Caco-2 (cell line): ENCODE measurements at places on chromosomes 11 and 22.

- DNase-seq = no peak
Measured at GRCh38 chr11:108804511-108804910, 139.6 kb downstream of the DDX10 start.

DNA sequence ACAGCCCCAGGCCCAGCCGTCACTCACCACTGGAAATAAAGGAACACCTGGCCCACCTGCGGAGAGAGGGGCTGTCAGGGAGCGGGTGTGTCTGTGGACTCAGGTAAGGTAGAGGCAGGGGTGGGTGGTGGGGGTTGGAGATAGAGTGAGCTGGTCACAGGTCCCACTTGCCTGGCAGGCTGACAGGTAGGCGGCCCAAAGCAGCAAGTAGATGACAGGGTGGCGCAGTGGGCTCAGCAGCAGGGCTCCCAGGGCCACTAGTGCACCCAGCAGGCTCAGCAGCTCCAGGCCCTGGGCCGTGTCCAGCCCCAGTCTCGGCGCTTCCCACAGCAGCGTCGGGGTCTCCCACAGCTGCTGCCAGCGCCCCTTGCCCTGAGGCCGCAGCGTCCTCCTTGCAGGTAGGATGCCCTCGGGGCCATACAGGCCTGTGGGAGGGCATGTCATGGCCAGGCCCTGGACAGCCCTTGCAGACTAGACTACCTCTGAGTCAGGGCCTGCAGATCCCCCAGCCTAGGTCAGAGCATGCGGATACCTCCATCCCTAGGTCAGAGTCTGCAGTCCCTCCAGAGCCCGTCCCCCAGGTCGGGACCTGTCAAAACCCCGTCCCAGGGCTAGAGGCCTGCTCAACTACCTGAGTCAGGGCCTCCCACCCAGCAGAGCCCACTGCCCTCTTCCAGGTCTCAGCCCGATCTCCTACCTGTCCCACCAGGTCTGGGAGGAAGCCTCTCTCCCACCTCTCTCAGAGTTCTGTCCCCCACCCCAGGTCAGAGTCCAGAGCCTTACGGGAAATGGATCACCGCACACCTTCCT is 686 bp downstream of the LMF2 start:
- DNase-seq = no peak

GRCh38 chr11:120611581-120611980 is 100.0 kb downstream of the GRIK4 start:
- no peak for DNase-seq

DNA sequence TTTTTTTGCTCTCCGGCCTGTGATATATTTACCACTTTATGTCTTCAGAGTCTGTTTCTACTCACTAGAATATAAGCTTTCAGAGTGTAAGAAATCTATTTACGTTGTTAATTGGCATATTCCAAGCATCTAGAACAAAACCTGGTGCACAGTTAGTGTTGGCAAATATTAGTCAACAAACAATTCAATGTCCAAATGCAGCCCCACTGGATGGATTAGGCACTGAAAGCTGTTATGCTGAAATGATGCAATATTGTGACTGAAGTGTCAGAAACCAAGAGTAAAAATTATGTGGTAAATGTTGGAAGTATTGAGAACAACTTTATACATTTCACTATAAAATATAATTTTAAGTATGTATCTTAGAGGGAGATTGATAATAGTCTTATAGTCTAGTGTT is 24.8 kb downstream of the CASP4 start:
- no peak for DNase-seq

DNA sequence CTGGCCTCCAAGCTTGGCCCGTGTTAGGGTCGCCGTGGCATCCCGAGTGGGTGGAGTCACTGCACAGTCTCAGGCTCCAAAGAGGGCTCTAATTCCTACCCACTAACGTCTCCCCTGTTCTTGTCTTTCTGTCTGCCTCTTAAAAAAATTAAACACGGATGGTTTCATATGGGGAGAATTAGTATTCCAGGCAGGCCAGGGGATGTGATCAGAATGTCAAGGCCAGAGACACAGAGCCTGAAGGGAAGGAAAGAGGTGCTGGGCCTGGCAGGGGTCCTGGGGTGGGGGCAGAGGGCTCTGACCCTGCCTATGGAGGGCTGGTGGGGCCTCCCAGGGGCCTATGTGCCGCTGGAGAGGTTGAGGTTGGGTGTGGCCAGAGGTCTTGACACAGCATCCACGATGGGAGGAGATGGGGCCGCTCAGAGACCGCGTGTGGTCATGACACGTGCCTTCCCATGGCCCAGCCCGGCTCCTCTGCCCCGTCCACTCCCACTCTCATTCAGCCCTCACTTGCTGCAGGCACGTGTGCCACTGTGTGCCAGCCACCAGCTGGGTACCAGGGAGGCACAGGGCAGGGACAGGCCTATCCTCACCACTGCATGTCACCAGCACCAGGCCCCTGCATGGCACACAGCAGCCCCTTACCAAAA is 56.5 kb downstream of the FLRT1 start:
- no peak for DNase-seq

DNA sequence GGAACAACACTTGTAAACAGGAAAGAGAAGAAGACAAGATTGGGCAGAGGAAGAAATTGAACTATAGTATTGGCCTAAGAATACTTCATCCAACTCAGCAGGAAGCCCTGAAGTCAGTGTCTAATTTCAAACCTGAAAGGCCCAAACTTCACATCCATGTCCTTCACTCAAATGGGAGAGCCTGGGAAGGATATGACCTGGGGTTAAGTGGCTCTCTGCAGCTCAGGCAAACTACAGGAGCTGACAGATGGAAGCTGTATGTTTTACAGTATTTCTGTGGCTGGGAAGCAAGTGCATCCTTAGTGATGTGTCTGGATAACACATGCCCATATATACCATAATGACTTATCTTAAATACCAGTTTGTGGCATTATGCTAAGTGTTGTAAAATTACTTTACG is 196.2 kb downstream of the SOX6 start:
- no peak for DNase-seq

DNA sequence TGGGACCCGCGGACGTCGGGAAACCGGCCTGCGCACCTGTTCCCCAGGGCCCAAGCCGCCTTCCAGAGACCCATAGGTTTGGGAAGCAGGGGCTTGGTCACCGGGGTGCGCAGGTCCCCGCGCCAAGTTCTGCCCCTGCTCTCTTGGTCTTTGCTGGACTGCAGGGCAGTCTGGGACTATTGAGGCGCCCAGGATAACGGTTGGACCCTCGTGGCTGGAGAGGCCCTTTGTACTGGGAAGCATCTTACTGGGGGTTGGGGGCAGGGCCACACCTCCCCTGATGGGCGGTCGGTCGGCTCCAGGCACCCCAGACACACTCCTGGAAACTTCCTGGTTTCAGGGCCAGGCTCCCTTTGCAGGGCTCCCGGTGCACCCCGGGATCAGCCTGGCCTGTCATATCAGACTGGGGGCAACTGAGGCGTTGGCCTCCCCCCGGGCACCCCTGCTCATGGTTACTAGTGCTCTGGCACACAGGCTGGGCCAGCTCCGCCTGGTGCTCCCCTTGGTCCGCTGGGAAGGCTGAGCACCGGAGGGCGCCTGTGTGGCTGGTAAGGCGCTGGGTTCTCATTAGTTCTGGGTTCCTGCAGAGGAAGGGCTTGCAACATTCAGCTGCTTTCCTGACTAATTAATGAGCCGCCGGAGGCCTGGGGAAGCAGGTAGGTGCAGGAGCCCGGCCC is 1250.5 kb downstream of the BRD1 start:
- DNase-seq = no peak

- DNase-seq = no peak
Measured at GRCh38 chr22:21762712-21763581, 27.4 kb upstream of the YPEL1 start.

DNA sequence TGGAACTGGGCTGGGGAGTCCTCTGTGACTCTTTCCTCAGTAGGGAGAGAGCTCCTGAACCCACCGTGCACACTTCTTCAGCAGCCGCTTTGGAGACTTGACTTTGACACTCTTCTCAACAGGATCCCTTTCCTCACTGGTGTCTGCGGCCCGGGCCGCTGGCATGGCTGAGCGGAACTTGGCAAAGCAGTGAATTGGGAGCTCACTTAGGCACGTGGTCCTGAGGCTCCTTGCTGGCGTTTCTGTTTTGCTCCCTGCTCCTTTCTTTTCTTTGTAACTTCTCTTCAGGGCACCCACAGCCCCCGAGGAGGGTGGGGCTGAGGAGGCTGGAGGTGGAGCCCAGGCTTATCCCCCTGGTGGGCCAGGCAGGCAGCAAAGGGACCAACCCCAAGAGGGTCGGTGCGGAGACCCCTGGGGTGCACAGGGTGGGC is 8.4 kb upstream of the KCNQ1OT1 start:
- no peak for DNase-seq

- peak; percentile 19 for DNase-seq
Measured at GRCh38 chr22:28983190-28983589, 78.4 kb downstream of the C22orf31 start.

DNA sequence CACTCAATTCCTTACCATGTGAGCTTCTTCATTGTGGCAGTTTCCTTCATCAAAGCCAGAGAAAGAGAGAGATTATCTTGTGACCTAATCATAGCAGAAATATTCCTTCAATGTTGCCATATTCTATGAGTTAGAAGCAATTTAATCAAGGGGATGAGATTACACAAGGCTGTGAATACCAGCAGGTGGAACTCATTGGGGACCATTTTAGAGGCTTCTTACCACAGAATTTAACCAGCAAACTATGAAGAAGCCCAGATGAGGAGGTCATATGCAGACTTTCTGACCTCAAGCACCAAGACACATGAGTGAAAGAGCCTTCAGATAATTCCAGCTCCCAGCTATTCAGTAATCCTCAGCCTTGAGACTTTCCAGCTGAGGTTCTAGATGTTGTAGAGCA is 51.3 kb downstream of the ADM start:
- DNase-seq = no peak

DNA sequence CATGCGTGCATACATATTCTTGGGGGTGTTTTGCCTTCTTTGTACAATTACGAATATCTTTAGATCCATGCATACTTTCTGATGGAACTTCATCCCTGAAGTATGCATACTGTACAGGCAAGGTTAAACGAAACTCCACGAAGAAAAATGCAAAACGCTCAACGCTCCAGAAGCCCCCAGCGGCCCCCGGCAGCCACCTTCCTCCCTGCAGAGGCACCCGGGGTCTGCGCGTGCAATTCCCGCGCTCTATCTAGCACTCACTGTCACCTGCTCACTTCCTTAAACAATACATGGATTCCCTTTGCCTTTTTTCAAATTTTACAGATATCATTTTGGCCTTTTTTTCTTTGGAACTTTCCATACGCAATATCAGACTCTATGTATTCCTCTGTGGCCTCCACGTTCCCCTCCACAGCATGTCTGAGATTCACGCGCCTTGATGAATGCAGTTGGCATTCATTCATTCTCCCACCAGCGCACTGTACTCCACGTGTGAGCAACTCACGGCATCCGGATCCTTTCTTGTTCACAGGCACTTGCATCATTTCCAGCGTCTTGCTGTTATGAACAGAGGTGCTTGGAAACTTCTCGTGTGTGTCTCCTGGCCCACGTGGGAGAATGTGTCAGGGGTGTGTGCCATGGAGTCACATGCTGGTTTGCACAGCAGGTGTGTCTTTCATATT is 214.3 kb downstream of the CTTN start:
- no peak for DNase-seq

GRCh38 chr11:116499396-116500003 is 273.3 kb downstream of the BUD13 start:
- peak; percentile 92 for DNase-seq

DNA sequence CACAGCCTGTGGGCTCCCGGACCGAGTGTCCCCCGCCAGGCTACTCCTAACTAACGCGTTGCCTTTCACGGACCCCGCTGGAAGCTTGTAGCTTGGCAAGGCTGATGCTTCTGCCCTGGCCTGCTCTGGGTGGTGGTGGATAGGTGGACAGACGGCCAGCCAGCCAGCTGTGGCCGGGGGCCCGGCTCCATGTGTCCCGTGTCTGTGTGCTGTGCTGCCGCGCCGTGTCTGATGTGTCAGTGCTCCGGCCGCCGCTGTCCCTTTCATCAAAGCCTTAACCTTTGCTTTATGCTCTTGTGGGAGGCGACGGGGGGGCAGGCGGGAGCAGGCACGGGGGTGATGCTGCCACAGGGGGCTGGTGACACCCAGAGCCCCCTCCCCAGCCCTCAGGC is 5.0 kb downstream of the CCDC188 start:
- no peak for DNase-seq

DNA sequence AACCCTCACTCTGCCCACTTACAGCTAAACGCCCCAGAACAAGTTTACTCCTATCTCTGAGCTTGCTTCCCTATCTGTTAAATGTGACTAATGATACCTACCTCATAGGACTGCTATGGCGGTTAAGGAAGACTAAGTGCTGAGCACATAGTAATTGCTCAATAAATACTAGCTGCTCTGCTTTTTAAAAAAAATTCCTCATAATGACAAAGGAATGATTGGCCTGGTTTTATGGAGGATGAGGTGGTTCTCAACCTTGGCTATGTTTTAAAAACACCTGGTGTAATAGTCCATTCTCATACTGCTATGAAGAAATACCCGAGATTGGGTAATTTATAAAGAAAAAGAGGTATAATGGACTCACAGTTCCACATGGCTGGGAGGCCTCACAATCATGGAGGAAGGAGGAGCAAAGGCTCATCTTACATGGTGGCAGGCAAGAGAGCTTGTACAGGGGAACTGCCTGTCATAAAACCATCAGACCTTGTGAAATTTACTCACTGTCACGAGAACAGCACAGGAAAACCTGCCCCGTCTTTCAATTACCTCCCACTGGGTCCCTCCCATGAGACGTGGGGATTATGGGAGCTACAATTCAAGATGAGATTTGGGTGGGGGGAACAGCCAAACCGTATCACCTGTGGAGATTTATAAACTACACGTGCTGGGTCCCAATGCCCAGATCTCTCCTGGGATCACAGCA is 127.2 kb upstream of the SYT13 start:
- DNase-seq = no peak

DNA sequence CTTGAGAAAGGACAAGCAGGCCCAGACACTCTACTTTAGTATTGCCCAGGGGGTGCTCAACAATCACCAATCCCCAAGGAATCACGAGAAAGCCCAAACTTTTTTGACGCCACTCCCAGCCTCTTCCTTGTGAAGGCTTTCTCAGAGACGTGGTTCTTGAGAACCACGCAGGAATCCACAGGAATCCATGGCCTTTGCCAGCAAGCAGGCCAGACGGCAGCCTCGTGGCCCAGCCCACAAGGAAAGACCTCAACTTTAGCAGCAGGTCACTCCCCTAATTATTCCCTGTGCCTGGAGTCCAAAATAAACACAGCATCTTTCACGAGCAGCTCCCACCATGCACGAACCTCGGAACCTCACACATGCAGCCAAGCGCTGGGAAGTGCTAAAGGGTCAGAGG is 104.2 kb downstream of the WT1 start:
- no peak for DNase-seq

- no peak for DNase-seq
Measured at GRCh38 chr11:14904745-14905103, 12.7 kb upstream of the CYP2R1 start.

DNA sequence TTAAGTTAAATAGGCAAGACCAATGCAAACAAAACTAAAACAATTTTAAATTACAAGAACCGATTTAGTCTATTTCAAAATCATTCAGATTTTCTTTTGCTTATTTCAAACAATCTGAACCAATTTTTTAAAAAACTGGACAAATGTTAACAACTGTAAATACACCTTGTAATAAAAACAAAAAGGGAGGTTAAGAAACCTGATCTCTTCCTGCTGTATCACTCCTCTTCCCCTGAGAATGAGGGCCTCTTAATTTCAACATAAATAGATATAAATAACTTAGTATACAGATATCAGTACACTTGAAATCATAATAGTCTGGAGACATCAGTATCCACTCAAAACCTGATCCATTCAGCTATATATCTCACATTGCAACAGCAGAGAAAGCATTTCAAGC is 346.6 kb downstream of the TTC28 start:
- DNase-seq = no peak
